Transverse colon (tissue), 4 donors: ENCODE measurements at places on chromosomes 5 and 9. TPM values are rescaled to one million over a fixed set of nuclear protein-coding genes. Genes with fewer than 3 reads are reported as not detected.

- no peak for DNase-seq
Measured at GRCh38 chr5:123066016-123066415, 23.0 kb upstream of the PRDM6 start.

DNA sequence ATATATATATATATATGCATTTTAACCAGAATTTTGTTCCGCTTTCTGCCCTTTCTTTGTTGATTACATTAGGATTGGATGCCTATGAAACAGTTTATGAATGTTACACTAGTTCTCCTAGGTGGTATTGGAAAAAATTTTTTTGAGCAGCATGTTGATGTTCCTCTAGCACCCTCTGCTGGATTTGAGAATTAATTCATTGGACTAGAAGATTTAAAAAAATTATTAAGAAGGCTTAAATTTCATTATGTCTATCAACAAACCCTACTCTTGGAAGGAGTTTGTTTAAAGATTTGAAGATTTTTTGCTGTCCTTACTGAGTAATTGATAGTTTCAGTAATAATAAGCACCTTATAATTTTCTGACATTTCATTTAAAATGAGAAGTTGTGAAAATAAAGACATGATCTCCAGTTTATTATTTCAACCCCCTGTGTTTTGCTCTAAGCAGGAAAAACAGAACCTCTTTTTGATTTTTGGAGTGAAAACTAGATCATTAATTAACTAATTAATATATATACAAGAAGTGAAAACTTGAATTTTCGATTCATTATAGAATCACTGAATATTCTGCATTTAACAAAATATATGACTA is 89.6 kb downstream of the CCDC171 start:
- no peak for DNase-seq

DNA sequence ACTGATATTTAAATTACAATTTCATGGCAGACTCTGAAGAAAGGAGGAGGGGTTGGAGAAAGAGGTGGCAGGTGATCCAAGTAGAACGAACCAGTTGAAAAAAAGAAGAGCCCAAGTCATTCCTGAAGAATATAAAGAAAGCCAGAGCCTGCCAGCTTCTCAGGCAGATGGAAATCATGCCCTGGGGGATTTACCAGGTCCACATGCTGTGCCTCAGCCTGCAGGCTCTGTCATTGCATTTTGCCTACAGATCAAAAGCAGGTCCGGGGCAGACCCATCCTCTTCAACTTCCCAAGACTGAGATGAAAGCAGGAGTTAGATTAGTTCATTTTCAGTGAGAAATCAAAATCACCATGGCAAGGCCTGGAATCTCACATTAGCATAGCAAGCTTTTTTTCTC is 48.5 kb downstream of the GDNF start:
- no peak for DNase-seq

DNA sequence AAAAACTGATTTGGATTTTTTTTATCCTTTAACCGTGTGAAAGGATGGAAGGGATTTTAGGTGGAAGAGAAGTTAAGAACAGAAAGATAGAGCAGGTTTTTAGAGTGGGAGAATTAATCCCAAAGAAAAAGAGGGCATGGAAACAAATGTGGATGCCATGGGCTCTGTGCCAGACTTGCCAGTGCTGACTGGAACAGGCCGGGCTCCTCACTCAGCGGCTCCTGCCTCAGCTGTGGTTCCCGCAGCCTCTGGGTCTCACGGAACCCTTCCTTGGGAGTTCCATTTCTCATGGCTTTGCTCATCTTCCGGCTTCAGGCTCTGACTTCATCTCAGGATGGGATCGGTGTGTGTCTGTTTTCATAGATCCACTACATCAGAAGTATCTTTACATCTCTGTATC is 30.4 kb upstream of the SLC2A8 start:
- no peak for DNase-seq

The KCNN2 gene
- 0.75 TPM for total RNA-seq

GRCh38 chr5:124866355-124867136 is 120.1 kb upstream of the ZNF608 start:
- no peak for DNase-seq

DNA sequence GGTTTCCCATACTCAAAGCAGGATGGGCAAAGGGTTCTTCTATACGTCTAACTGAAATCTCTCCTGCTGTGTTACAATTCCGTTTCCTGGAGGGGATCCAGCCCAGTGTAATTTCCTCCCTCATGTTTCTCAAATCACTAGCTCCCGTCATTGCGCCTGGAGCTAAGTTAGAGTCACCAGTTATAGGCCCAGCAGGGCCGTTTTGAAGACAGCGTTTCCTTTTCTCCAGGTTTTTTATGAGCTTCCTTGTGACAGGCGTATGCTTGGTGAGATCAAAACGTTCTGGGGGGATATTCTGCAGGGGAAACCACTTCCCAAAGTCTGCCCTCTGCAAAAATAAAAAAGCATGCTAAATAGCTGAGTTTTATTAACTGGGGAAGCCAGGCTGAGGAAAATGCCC is 53.0 kb upstream of the WWC1 start:
- DNase-seq: no peak

The TMEM252 gene
- not detected for total RNA-seq

GRCh38 chr9:134372581-134373267 is 46.5 kb downstream of the RXRA start:
- DNase-seq: peak; percentile 44

DNA sequence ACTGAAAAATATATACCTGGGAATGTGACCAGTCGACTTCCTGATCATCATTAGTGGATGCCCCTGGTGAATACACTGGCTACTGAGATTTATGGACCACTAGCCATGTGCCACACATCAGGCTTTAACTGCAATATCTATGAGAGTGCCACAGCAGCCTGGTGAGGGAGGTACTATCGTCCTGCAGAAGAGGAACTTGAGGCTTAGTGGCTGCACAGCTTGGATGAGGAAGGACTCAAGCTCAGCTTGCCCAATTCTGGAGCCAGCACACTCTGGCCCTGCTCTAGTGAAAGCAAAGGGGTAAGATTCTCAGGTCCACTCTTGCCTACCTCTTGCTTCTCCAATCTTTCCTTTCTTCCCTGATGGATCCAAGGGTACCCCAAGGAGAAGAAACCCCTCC is 129.3 kb downstream of the ENTREP1 start:
- DNase-seq: no peak

The FYB1 gene
- 25.6 TPM for total RNA-seq

GRCh38 chr9:16043756-16044578 is 491.1 kb downstream of the CCDC171 start:
- no peak for DNase-seq

- DNase-seq: no peak
Measured at GRCh38 chr9:137173796-137174664, 2.2 kb upstream of the TMEM210 start.

The NTRK2 gene
- 10.1 TPM for total RNA-seq

- no peak for DNase-seq
Measured at GRCh38 chr5:37211661-37212060, 37.5 kb downstream of the CPLANE1 start.

- DNase-seq: no peak
Measured at GRCh38 chr5:65722575-65723403, 784 bp downstream of the NLN start.

DNA sequence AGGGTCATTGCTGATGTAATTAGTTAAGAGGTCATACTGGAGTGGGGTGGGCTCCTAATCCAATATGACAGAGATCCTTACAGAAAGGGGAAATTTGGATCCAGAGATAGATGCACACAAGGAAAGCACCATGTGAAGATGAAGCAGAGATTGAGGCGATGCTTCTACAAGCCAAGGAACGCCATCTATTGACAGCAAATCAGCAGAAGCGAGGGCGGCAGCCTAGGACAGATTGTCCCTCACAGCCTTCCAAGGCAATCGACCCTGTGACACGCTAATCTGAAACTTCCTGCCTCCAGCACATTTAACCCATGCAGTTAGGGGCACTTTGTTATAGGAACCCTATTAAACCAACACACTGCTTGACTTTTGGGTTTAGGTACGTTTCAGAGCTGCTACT is 285.1 kb upstream of the DAP start:
- no peak for DNase-seq

GRCh38 chr5:90020575-90021538 is 388.7 kb downstream of the CETN3 start:
- no peak for DNase-seq

- no peak for DNase-seq
Measured at GRCh38 chr5:75612226-75612569, 945 bp downstream of the ANKDD1B start.

- no peak for DNase-seq
Measured at GRCh38 chr9:129363216-129363873, 185.3 kb upstream of the IER5L start.

GRCh38 chr9:105052346-105052745 is 124.4 kb upstream of the ABCA1 start:
- DNase-seq: no peak

The UAP1L1 gene
- 28.8 TPM for total RNA-seq

DNA sequence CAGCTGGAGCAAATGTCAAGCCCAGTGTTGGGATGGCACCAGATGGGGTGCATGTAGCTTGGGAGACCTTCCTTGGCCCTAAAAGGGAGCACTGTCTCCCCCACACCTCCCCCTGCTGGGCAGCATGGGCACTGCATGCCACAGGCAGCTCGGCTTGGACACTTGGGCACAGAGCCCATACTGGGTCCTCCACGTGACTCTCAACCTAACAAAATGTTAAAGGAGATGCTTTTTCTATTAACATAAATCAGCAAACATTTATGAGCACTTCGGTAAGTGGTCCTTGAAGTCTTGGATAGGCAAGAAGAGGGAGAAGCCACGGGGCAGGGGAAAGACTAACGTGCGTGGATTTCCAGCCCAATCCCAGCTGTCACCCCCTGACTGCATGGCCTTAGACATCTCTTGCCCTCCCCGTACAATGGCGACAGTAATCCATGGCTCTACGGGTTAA is 23.9 kb upstream of the MAPK9 start:
- peak; percentile 73 for DNase-seq

- no peak for DNase-seq
Measured at GRCh38 chr5:142390334-142390733, 65.5 kb upstream of the SPRY4 start.

The ARHGEF39 gene
- 6.7 TPM for total RNA-seq
